Vagina (tissue), 2 donors: ENCODE measurements at places on chromosomes 1 and 21.

DNA sequence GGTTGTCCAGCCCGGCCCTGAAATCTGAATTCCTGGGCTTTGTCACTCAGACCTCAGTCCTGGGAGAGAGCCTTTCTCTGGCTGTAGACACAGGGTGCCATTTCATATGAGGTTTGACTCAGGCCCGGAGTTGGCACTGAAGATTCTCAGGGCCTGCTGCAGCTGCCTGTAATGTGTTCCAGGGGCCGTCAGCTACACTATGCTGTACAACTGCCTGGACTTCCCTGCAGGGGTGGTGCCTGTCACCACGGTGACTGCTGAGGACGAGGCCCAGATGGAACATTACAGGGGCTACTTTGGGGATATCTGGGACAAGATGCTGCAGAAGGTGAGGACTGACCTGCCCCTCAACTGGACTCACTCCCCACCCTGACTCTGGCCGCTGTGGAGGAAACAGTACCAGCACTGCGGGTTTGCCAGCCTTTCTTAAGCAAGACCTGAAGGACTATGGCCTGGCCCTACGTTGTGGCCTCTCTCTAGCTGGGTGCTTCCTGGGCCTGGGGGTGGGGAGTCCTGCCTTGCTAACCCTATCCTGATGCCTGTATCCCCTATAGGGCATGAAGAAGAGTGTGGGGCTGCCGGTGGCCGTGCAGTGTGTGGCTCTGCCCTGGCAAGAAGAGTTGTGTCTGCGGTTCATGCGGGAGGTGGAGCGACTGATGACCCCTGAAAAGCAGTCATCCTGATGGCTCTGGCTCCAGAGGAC lies 18.9 kb downstream of the FAAH start:
- no peak for DNase-seq

GRCh38 chr1:201025571-201026002 lies 2.1 kb upstream of the KIF21B start:
- no peak for DNase-seq

DNA sequence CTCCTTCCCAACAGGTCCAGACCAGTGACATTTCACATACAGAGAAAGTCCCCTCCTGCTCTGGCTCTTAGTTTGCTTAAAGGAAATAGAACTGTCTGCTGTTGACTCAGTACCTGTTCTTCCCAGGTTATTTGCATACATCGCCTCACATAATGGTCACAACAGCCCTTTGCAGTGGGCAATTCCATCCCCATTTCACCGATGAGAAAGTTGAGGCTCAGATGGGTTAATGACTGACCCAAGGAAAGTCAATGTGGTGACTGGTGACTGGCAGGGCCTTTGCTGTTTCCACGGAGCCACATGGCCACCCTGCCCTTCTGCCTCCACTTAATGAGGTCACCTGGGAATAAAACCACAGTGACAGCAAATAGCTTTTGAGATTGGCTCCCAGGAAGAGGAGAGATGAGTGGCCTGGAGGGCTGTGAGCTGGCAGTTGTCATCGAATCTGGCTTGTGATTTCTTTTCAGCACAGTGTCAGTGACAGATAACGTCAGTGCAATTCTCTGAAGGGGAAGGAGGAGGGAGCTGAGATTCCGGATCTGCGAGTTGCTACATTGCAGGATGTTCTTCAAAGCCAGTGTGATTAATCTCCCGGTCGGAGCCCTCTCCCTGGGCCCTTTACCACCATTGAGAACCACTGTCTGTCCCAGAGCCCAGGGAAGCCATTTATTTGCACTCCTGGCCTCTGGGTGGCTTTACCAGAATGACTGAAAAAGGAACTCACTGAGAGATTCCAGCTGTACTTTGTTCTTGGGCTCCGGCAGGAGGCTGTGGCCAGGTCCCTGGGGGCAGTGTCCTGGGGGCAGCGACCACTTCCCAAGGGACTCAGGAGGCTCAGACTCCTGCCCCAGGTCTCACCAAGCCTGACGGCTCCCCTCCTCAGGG lies 117.2 kb downstream of the CNIH3 start:
- no peak for DNase-seq

GRCh38 chr1:105243969-105244368 lies 1494.3 kb downstream of the AMY1C start:
- no peak for DNase-seq

DNA sequence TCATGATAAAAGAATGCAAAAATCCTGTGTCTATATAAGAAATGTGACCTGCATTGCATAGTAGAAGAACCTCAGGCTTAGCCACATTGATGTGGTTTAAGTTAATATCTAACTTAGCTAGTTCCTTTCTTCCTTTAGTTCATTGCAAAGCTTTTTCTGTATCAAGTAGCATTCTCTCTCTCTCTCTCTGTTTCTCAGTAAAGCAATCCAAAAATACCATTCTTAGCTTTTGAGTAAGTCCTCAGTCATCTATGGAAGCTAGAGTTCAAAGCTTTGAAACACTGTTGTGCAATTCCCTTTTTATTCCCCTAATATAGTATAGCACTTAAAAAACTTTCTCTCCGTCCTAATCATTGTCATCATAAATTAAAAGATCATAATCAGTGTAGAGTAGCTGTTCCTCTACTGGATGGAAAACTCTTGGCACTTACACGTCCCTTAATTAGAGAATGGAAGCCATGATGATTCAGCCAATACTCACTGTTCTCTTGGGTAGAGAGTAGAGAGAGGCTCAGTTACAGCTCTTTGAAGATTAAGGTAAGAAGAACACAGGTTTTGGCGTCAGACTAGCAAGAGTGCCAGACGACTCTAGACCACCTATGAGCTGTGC lies 350.3 kb upstream of the LYPLAL1 start:
- DNase-seq: no peak

- DNase-seq: no peak
Measured at GRCh38 chr1:56125316-56125715, 454.0 kb downstream of the PLPP3 start.

DNA sequence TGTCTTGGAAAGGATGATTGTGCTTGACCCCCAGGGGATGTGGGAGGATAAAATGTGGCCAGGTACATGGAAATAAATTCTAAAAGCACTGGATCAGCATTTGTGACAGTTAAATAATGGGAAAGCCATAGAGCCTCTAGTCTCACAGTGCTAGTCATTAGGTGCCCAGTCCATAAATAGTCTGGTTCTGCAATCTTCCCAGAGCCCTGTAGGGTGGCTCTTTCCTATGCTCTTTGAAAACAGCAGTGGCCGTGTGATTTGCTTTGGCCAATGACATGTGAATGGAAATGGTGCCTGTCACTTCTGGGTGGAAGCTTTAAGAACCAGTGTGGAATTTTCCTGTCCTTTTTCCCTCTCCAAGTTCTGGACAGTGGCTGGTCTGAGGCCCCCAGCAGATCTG lies 113.2 kb downstream of the TRABD2B start:
- no peak for DNase-seq

DNA sequence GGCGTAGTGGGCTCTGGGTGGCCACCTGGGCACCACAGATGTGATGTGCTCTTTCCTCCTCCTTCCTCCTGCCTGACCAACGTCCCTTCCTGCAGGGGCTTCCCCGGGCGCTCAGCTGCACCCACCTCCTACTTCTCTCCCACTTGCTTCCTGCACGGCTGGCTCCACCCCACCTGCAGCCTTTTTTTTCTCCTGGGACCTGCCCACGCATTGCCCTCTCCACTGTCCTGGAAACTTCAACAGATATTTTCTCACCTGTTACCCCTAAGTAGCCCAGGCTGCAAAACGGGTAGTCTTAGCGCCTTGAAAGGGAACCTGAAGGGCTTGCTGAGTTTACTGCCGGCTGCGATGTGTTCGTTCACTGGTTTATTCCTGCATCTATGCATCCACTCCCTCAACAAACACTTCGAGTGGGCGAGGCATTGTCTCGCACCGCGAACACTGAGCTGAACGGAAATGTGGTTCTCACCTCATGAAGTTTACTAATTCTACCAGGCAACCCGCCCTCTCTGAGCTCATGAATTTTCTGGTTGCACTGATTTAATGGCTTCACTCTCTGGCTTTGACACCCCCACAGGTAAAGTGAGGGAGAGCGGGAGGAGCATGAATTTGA lies 23.6 kb downstream of the ZBTB18 start:
- DNase-seq: peak; percentile 72

DNA sequence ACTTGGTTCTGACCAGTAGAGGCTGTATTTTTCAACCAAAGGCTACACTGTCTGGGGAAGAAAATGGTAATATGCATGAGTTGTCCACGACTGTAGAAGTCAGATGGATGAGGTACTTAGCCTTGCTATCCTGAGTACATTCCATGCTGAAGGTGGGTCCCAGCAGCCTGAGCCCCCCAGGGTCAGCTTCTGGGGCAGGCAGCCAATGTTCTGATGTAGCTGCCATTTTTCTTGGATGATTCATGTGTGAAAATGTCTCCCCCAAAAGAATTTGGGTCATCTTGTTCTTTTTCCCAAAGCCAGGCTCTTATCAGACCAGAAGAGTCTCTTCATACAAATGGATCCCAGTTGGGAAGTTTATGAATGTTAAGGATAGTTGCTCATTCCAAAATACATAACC lies 172.2 kb upstream of the UBE2U start:
- no peak for DNase-seq

DNA sequence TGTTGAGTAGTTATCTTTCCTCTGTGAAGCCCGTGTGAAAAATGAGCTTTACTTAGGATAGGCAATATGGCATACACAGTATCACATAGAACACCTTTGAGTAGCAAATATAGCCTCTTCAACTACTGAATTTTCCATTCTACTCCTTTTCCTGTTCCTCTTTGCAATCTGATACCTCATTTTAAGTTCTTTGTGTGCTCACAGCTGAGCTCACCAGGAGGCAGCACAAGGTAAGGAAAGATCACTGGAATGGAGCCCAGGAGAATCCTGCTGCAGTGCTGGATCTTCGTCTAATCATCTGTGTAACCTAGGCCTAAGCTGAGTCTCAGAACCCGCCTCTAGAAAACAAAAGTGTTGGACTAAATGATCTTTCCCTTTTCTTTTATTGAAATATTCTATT lies 171.0 kb downstream of the LRRC40 start:
- no peak for DNase-seq

GRCh38 chr1:238465449-238465848 lies 574.7 kb upstream of the ZP4 start:
- DNase-seq: no peak

GRCh38 chr1:234537236-234537635 lies 58.3 kb upstream of the TARBP1 start:
- DNase-seq: no peak

DNA sequence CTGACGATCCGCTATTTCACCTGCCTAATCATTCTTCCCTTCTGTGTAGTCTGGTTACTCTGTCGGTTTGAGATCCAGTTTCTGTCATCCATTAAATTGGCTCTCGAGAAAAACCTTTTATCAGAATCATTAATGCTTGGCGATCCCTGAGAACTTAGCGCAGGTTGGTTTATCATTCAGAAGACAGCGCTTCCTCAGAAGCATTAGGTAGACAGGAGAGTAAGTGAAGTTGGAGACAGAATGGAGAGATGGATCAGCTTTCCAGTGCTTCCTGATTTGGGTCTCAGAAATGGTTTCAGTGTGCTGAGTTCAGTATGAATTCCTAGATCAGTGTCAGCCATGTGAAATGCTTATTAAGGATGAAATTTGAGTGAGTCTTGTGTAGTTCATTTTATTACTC lies 1.3 kb downstream of the USP1 start:
- no peak for DNase-seq
